ENCODE measurements at places on chromosomes 16 and 17.

DNA sequence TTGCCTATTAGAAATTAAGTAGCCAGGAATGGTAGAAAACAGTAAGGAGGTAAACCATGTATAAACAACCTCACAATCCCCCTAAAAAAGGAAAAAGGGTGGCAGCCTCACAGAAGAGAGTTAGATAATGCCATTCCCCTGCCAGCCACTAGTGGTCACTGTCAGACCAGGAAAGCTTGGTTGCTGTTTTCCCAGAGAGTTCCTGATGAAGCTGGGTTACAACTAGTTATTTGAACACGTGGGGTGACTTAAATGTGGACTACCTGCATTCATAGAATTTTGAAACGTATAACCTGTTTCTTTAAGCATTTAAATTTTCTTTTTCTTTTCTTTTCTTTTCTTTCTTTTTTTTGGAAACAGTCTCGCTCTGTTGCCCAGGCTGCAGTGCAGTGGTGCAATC lies 5.8 kb downstream of the GPRC5C start:
- DNase-seq: no peak

DNA sequence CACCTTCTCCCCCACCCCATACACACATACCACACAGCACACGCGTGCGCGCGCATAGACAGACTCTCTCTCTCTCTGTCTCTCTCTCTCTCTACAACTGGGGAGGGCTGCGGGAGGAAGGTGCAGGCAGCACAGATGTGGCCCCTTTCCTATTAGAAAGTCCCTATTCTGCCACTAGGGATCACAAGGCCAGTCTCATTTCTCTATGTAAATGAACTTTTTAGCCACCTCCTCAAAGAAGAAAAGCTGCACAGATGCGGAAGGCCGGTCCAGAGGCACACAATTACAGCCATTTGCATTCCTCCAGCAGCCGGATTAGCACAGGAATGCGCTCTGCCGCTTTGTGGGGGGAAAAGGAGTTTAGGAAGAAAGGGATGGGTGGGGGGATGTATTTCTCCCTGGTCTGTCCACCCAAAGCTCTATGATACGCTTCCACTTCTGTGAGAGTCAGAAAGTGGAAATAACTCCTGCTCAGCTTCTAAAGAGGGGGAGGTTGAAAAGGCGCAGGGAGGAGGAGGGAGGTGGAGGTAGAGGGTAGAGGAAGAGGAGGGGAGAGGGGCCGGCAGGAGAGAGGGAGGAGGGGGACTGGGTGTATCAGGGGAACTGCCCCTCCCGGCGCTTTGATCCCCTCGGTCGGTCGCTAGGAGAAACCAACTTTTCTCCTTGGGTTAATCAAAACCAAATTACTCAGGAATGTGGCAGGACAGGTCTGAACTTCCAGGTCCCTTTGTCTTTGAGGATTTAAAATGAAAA lies 11.7 kb downstream of the ZFHX3 start:
- DNase-seq: no peak

- no peak for DNase-seq
Observed at GRCh38 chr16:25978218-25978617, 286.5 kb downstream of the HS3ST4 start.

DNA sequence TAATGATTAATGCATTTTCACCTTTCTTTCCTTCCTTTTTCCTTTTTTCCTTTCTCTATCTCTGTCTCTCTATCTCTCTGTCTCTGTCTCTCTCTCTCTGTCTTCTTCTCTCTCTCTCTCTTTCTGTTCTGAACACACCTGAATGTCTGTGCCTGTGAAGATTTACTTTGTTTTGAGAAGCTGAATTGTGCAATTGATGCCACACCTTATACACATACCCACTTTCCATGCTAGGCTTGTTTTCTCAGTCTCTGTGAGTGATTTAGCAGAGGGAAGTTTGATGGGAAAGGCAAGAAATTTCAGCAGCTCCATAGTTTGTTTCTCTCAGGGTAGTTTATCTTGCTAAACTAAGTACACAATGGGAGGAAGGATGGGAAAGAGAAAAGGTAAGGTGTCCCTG lies 9.3 kb upstream of the CAPNS2 start:
- no peak for DNase-seq

DNA sequence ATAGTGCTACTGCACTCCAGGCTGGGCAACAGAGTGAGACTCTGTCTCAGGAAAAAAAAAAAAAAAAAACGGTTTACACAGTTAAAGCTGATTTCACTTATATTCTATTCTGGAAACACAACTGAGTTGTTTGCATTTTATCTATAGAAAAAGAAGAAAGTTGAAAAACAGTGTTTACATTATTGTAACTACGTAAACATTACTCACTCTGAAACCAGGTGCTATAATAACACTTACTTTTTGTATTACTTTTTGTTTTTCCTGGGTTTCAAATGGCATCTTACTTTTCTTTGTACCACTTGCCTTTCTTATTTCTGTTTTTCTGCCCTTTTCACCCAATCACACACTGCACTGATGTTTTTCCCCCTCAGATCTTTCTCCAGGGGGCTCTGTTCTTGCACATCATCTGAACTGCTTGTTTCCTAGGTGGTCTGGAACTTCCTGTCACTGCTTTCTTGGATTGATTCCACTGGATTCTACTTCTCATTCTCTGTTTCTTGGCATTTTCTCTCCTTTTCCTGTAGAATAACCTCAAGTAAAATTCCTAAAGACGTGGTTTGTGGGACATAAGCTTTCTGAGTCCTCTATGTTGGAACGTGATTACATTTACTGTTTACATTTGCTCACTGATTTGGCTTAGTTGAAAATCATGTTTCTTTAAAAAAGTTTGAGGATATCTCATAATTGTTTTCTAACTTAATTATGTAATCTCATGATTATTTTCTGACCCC lies 142.1 kb downstream of the HS3ST3B1 start:
- no peak for DNase-seq

DNA sequence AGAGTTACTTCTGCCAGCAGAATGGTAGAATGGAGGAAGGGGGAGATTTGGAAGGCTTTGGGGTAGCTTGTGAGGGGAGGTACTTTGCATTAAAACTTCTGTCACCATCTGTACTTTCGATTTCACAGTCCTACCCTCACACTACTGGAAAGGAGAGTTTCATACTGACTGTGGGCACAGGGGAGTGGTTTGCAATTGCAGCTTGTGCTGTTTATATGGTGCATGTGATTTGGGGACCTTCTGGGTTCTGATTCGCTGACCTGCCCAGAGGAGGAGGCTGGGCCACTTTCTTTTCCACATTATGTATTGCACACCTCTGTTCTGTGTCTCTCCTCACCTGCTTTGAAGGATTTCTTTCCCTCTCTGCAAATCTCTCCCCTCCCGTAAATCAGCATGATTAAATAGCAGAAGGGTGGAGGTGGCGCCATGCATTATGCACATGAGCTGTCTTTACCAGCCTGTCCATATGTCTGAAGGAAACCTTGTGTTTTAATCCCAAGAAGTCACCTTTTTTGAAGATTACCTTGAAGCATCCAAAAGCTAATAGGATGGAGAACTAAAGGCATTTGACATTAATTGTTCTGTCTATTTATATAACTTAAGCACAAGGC lies 90.9 kb downstream of the RBFOX1 start:
- no peak for DNase-seq

DNA sequence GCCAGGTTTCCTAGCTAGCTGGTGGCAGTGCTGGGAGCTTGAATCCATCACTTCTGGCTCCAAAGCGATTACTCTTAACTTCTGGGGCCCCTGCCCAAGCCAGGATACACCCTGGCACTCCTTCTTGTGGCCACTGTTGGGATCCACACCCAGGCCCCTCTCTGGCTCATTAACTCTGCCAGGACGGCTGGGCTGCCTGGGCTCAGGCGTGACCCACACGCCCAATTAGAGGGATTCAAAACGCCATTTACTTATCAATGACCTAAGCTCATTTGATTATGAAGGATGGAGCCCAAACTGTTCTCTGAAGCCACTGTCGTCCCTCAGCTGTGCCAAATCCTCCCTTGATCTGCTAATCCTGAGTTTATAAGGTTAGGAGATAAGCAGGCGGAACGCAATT lies 79.7 kb upstream of the BRD7 start:
- no peak for DNase-seq

DNA sequence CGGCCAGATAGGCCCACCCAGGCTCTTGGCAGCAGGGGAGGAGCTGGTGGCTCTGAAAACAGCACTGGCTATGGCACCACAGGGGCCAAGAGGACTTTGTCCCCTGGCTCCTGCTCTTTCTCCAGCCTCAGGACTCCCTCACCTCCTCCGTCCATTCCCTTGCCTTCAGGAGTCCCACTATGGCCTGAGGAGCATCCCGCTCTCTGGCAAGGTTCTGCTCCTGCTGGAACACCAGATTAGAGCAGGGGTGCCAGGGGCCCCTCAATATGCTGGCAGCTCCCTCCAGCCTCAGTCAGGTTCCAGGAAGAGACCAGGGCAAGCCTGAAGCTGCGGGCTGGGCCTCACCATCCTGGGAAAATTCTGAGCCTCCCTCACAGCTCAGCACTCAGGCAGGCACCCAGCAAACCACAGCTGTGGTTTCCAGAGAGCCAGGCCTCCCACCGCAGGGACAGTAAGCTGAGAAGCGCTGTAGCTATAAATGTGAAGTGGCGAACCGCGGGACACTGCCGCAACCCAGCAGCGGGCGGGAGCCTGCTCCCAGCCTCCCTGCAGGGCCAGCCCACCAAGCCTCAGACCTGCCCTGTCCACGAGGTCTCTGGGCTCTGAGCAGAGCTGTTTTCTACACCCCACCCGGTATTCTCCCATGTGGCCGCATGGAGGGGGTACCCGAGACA lies 25.7 kb downstream of the C17orf100 start:
- no peak for DNase-seq

- DNase-seq: no peak
Observed at GRCh38 chr16:19286827-19287226, 1.3 kb downstream of the CLEC19A start.

GRCh38 chr16:51147776-51148677 lies 3.0 kb downstream of the SALL1 start:
- no peak for DNase-seq

DNA sequence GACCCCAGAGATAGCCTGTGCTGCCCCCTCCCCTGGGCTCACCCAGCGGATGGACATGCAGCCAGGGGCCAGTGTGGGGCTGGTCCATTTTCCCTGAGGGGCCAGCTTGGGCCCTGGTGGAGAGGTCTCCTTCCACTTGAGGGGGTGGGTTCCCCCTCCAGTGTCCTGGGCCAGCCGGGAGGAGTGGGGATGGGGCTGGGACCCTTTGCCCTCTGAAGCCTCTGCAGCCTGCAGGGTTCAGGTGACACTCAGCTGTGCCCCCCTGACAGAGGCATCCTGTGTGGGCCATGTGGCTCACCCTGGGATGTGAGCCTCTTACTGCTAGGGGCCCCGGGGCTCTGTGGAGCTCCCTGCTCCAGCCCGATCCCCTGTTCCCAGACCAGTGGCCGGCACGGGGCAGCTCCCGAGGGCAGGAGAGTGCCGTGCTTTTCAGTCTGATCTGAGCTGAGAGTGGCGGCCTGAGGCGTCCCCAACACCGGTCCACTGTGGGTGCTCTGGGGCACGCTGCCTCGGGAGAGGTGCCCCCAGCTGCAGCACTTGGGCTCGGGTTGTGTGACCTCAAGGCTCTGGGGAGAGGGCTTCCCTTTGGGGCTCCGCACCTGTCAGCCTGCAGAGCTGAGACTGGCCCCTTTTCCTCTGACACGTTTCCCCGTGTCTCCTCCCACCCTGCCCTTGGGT lies 439 bp upstream of the GNG13 start:
- no peak for DNase-seq

DNA sequence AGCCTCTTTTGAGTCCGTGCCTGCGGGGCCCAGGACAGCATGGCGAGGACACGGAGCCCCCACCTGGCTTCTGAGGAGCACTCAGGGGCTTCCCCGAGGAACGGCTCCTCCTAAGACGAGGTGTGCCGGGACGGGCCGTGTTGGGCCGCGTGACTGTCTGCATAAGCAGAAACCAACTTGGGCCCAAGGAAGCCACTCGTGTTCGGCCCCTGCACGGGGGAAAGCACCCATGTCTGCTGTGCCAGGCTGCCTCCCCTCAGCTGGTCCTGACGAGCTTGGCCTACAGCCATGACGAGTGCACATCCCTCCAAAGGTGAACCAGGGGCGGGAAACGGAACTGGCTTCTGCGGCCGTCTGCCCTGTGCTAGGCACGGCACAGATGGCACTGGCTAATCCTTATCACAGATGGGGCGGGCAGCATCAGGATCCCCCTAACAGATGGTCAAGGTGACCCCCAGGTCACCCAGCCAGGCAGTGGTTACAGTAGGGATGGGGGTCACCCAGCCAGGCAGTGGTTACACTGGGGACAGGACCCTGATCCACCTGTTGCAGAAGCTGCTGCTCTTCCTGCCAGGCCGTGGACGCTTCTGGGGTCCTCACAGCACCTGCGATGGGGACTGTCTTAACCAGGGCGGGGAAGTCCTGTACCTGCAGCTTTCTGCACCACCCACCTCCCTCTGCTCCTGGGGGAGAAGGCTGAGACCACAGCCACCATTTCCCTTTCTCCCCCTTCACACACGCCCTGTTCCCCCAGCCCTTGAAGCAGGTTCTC lies 25.6 kb downstream of the MRM3 start:
- no peak for DNase-seq

GRCh38 chr17:72164158-72164739 lies 43.4 kb downstream of the SOX9 start:
- no peak for DNase-seq
